Activated CD8-positive, alpha-beta T cell treated with anti-CD3 and anti-CD28 coated beads, Interleukin-2, amount 10 ng/mL, durations not matched to agents 7 days and 5 days (primary cell): ENCODE measurements at places on chromosomes 2 and 18.

DNA sequence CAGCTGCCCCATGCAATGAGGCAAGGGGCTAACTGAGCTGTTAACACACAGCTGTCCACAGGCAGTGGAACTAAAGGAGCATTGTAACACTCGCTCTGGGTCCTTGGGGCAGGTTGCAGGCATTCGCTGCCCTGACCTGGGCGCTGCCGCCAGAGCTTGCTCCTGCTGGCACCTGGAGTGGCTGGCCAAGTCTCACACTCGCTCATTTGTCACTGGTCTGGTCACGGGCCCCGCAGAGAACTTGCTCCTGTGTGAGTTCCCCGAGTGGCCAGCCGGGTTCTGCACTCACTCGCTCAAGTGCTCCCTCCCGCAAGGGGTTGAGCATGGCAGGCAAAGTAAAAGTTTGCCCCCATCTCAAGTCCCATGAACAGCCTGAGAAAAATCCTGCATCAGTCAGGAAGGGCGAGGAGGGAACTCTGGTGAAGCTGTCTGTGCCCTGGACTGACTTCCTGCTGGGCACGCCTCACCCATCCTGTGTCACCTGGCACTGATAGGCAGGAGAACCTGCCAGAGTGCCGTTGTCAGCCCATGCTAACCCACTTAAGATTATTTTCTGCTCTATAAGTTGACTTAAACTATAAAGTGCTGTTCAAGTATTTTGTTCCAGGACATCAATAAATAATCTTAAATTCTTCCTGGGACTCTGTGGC lies 934.8 kb upstream of the GYPC start:
- no peak for DNase-seq

GRCh38 chr18:75502286-75502685 lies 74.8 kb upstream of the SMIM21 start:
- DNase-seq: no peak

DNA sequence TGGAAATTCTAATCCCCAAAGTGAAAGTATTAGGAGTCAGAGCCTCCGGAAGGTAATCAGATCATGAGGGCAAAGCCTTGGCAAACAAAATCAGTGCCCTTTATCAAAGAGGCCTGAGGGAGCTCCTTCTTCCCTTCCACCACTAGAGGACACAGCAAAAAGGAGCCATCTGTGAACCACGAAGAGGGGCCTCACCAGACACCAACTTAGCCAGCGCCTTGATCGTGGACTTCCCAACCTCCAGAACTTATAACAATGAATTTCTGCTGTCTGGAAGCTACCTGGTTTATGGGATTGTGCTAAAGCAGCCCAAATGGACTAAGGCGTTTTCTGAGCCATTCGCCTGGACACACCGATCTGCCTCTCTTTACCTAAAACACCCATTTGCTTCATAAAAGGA lies 133.1 kb downstream of the EIPR1 start:
- DNase-seq: no peak

- DNase-seq: no peak
Measured at GRCh38 chr2:99806758-99807157, 316.9 kb upstream of the REV1 start.

DNA sequence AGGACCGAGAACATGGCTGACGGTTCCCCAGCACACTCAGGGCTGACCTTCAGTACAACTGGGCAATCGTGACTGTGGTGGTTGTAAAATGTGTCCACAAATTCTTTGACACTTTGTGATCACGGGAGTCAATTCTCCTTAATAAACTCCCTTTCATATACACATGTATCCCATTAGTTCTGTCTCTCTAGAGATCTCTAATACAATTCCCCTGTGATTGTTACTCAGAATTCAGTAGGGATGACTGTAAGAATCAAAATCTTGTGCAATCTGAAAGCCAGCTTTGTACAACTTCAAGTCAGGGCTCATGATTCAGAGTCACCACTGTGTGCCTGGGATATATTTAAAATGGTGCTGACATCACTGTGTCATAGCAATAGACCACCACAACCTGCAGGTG lies 89.5 kb upstream of the LMAN1 start:
- no peak for DNase-seq

- DNase-seq: no peak
Measured at GRCh38 chr2:2650608-2651375, 319.7 kb upstream of the MYT1L start.

GRCh38 chr2:142422041-142422440 lies 291.2 kb upstream of the LRP1B start:
- no peak for DNase-seq

DNA sequence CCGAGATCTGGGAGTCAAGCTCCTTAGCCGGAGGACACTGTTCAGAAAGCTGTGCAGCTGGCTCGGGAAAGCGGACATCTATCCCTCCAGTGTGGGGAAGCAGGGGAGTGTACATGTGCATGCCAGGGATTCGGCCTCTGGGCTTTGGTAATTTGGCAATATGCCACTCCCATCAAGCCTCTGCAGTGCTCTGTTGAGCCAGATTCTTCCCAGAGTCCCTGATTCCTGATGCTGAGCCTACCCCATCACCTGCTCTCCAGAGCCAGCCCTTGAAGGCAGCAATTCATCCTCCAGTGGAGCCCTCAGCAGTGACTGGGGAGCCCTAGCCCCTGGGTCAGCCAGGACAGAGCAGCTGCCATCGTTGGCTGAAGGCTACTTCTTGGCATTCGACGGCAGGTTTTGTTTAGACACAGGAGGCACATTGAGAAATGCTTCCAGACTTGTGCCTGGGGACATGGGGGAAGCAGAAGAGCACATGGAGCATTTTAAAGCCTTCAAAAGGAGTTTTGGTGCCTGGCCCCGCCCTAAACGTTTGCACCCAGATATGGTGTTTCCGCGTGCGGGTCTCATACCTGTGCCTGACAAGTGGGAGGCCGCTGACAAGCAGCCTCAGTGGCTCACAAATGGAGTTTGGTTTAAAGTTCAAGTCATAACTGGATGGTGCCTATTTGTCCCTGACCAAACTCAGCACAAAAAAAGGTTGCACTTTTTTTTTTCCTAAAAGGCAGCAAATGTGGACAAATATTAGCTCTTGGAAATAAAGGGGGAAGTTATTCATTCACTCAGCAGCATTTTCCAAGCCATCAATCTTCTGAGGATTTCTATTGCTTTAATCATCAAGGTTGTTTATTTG lies 272.8 kb downstream of the CYRIA start:
- no peak for DNase-seq

DNA sequence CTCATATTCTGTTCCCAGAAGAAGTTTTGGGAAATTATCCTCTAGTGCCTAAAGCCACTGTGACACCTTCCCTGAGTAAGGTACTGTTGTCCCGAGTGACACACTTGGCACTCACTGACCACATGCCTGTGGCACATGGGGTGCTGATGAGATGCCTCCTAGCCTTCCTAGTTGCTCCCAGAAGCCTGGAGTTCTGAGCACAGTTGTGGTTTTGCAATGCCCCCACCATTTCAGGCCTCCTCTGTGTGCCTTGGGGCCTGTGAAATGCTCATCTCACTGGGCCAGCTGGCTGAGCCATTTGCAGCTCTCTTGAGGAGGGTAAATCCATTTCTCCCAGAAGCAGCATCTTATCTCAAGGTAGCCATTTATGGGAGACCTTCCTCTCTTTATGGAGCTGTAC lies 91.8 kb downstream of the DGKD start:
- no peak for DNase-seq

DNA sequence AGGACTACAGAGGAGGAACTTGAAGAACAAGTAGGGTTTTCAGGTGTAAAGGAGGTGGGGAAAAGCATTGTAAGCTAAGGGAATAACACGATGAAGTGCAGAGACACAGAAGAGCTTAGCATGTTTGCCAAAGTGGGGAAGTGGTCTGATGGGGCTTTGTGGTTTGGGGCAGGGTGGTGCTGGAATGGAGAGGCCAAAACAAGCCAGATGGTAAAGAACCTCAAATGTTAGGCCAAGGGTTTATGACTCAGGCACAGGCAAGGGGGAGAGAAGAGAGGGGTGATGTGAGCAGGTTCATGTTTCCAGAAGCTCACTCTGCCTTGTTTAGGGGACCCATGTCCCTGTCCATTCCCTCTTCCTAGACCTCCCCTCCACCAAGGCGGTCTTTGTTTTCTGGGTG lies 104.5 kb upstream of the YWHAQ start:
- peak; percentile 67 for DNase-seq

GRCh38 chr2:41405441-41405840 lies 642.4 kb upstream of the PKDCC start:
- DNase-seq: no peak

DNA sequence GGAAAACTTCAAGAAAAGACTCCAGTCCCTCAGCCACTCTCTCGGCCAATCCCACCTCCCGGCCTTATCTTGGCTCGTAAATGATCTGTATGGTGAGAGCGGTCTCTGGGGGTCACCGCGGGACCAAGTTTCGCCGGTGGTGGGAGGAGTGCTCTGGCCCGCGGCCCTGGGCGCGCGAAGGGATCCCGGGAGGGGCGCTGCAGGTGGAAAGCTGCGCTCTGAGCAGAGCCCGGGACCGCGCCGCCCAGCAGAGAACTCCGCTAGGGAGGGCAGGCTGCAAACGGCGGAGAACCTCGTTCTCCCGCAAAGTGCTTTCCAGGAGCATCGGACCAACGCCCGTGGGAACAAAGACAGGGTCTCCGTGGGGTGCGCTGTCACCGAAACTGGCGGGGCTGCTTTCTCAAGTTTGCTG lies 622 bp downstream of the LRP2 start:
- peak; percentile 23 for DNase-seq

GRCh38 chr2:9423922-9424272 lies 443 bp downstream of the CPSF3 start:
- peak; percentile 50 for DNase-seq

DNA sequence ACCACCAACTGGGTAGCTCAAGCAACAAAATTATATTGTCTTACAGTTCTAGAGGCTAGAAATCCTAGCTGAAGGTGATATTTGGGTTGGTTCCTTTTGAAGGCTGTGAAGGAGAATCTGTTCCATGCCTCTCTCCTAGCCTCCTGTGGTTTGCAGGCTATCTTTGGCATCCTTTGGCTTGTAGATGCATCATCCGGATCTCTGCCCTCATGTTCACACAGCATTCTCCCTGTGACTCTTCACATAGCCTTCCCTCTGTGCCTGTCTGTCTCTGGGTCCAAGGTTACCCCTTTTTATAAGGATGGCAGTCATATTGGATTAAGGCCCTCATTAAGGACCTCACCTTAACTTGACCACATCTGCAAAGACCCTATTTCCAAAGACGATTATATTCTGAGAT lies 78.6 kb upstream of the MAP3K20 start:
- DNase-seq: no peak

GRCh38 chr2:70767079-70767698 lies 811 bp downstream of the ADD2 start:
- DNase-seq: no peak

DNA sequence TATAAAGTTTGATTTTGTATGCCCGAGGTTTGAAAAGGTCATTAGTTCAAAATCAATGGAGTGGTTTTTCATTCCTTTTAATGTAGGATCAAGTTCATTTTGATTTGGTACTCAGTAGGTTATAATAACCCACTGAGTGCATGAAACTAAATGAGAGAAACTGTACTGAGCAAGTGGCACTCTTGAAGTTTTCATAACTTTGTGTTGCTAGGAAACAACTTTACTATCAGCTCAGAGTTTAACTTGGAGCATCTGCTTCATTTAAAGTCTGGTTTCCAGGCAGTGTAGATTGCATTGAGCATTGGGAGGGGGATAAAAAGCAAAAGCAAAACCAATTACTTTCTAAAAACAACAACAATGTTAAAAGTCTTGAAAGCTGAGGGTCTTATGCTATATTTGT lies 1361.6 kb upstream of the CHAC2 start:
- DNase-seq: no peak

DNA sequence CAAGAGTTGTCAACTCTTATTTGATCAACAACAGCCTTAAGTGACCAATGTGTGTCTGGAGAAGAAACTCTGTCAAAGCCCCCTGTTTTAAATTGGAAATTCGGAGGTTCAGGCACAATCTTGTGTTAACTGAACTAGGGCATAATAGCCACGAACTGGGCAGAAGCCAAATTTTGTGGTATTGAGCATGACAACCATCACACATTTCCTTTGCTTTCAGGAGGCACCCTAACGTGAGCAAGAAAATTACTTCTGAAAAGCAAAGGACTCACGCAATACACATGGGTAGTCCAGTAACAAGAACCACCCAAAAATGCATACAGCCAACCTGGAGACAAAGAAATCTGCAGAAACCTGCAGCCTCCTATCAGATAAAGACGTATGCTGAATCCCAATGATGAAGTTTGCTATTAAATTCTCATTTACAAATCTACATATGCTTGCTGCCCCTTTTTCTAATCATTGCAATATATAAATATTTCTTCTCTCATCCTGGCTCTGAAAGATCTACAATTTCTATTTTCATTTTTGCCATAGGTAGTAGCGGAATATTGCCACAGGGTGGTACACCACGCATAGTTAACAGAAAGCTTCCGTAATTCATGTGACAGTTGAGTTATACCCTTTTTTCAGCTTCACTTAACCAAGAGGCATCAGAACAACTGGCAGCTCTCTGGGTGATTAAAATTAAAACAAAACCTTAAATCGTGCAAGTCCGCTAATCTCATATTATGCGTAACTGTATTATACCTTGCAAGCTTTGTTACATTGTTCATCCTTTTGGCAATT lies 495.8 kb downstream of the NRXN1 start:
- DNase-seq: no peak

GRCh38 chr18:59148192-59148591 lies 8.5 kb downstream of the SEC11C start:
- no peak for DNase-seq

DNA sequence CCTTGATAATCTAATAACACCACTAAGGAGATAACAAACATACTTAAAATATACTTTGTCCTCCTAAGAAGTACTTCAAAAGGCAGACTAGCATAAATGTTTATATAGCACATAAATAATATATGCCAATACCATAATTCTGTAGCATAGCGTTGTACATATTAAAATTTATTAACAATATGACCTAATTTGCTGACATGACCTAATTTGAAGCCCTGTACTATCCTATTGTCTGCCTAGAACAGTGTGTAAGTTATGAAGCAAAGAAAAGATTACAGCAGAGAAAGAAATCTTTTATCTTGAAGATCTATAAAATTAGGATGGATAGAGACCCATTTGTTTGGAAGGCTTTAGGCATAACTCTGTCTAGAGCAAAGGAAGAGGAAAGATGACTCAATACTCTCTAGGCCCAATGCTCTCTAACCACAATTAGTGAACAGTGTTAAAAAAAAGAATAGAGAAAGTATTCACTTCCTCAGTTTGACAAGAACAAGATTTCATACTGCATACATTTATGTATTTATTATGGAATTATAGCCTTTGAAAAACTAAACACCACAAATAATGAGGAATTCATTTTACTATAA lies 231.3 kb downstream of the ZRANB3 start:
- DNase-seq: no peak
